ENCODE measurements at places on chromosomes 3 and 15. TPM values are rescaled to one million over a fixed set of nuclear protein-coding genes. Genes with fewer than 3 reads are reported as not detected.

- H3K36me3 ChIP-seq: peaks cover 8% of the 10 kb centered on the region
- H3K4me3 ChIP-seq: no peak overlapping the region
- H3K27me3 ChIP-seq: no peaks in the 10 kb centered on the region
- H3K27ac ChIP-seq: no peak overlapping the region
- no peak for DNase-seq
Measured at GRCh38 chr3:73530022-73530396, 94.7 kb downstream of the PDZRN3 start.

Gene GCNT3
- total RNA-seq: 0.76 TPM

Gene GOLGA8R
- total RNA-seq: 4.9 TPM

Gene CHST2
- total RNA-seq: 44.5 TPM

Data from osteocyte (in vitro differentiated cells).